ENCODE measurements at places on chromosomes 7 and 10.

DNA sequence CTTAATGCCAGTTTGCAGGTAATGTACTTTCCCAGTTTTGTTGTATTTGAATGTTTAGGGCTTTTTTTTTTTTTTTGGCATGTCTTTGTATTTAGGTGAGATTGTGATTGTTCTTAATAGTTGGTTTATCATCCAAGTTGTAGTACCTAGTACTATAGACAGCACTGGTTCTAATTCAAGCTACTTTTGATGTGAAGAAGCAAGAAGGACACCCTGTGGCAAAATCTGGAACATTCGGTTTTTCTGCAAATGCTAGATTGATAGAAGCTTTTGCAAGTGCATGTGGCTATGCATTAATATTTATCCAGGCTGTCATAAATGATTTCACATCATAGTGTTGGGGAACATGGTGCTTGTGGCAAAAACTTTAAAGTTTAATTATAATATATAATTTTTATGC lies 248.9 kb downstream of the FOXP2 start:
- no peak for DNase-seq

- DNase-seq, result no peak
Observed at GRCh38 chr7:147547252-147547897, 1043.2 kb upstream of the C7orf33 start.

GRCh38 chr10:76582531-76582930 lies 1055.1 kb downstream of the KCNMA1 start:
- DNase-seq, result no peak

DNA sequence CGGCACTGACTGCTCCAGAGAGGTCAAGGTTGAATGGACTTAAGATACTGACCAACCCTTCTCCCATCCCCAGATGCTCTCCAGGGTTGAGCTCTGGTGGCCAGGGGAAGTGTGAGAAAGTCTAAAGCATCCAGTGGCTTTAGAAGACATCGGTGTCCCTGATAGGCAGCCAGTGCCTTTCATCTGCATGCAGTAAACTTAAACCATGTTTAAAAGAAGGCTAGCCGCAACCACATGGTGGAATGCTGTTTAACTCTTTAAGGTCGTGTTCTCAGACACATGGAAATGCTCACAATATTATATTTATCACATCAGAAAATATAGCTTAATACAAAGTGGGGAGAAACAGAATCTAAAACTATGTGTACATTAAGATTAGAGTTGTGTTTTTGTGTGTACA lies 137.0 kb downstream of the CNNM2 start:
- DNase-seq, result no peak

DNA sequence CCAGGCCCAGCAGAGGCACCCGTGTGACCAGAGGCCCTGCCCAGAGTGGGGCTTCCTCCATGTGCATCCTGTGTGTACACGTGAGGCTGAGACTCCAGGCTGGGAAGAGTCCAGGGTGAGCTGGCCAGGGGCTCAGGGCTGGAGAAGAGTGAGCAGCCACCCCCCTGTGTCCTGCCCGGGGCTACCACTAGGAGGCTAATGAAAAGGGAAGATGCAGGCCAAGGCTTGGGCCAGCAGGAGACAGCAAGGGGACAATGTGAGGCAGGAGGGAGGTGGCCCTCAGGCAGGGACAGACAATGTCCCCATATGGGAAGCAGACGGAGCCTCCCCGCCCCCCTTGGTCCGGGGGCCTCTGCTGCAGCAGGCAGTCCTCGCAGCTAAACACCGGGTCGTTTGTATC lies 102.0 kb downstream of the HIF1AN start:
- no peak for DNase-seq

DNA sequence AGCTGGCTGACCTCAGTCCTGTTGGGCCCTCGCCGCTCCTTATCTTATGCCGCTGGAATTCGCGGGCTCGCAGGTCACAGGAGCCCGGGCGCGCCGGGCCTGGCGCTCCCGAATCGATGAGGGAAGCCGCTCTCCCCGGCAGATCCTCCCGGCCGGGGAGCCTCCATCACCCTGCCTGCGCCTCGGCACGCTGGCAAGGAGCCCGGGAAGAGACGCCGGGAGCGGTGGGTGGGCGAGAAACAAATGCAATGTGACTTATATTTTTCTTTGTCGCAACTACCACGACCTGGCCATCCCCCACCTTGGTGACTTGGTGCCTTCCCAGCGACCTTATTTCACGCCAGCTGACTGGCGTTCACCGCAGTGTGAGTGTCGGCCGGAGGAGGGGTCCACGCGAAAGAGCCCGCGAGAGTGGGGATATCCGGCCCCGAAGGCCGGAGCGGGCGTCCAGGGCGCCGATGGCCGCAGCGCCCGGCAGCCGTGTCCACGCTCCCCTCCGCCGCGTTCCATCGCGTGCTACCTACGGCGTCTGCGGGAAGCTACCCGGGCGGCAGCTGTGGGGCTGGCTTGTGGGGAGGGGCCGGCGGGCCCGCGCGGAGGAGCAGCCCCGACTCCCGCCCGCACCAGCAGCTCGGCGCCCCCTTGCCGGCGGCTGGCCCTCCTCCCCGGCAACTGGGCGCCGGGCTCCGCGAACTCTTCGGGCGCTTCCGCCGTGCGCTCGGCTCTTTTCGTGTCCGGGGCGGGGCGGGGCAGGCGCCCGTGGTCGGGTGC lies 494 bp upstream of the BMPR1A start:
- DNase-seq, result peak; percentile 71

DNA sequence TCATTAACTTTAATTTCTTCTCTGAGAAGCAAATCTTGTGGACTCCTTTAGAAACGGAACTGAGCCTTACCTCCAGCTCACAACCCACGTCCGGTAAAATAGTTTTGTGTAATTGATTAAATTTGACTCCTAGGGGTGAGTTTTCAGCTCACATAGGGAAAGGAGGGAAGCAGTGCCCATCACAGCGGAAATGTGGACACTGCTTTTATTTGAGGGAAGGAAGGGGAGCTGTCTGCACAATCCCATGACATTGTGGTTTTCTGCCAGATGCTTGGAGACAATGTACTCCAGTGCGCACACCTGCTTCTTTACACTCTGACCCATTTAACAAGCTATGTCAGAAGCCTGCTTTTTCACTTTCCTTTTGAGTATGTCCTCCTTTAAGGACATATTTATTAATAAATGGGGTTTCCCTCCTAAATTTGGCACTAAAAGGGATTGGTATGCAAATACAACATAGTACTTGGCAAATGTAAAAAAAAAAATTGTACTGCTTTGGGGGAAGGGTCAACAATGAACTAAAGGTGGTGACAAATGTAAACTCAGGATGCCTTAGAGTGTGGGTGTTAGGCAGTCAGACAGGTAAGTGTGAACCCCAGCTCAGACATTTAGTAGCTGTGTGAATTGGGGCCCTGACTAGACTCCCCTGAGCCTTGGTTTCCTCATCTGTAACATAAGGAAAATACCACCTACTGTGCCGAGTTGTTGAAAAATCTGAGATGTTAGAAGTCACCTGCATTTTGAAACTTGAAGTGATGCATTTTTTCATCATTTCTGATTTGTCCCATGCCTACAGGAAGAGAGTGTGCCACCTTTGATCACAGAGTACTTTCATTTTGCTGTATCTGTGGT lies 90.2 kb upstream of the KLF6 start:
- DNase-seq, result no peak

- no peak for DNase-seq
Observed at GRCh38 chr7:80614851-80615271, 23.6 kb upstream of the CD36 start.

DNA sequence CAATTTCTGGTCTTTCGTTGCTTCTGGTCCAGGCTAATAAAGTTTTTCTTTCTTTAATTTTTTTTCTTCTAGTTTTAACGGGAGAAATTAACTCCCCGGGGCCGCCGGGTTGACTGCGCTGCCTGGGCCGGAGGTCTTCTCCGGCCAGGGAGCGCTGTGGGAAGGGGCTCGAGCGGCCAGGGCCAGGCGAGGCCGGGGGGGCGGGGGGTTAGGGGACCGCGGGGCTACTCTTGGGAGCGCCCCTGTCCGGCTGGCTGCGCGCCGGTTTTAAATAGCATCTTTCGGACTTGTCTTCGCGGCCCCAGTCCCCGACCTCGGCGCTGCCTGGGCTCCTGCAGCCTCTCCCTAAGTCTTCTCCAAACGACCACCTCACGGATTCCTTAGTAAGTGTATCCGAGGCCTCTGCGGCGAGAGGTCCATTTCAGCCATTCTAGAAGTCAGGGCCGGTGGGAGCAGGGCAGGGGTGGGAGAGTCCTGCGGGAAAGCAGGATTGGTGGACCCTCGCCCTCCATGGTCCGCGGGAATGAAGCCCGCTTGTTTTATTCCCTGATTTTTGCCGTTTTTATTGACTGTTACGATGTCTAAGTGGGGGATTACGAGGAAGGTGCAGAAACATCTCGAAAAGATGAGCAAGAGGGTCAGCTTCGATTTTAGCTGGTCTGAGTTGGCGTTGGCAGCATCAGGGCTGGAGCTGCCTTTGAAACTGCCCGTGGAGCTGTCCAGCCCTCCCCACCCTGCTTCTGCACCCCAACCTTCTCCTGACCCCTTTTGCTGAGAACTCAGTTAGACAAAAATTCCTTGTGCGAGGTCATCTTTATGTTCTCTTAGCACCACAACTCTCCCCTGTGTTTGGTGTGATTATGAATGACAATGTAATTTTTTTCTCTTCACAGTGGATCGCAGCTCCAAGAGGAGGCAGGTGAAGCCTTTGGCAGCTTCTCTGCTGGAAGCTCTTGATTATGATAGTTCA lies 555 bp downstream of the PHF14 start:
- DNase-seq, result peak; percentile 7

DNA sequence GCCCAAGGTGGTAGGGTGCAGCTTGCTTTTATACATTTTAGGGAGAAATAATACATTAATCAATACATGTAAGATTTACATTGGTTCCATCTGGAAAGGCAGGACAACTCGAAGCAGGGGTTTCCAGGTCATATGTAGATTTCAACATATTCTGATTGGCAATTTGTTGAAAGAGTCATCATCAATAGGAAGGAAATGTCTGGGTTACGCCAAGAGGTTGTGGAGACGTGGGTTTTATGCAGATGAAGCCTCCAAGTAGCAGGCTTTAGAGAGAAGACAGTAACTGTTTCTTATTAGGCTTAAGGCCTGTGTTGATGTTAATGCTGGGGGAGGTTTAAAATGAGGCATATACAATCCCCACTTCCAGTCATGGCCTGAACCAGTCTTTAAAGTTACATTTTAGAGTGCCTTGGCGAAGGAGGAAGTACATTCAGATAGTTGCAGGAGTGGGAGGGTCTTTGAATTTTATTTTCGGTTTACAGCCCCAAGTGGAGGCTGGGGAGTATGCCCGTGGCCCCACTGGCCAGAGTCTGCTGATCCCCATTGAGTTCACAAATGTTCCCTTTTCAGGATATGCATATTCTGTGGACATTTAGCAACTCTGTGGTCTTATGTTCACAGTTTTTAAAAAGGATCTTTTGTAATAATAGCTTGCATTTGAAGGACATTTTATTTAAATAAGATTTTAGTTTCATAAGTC lies 166.0 kb upstream of the GDF10 start:
- no peak for DNase-seq

DNA sequence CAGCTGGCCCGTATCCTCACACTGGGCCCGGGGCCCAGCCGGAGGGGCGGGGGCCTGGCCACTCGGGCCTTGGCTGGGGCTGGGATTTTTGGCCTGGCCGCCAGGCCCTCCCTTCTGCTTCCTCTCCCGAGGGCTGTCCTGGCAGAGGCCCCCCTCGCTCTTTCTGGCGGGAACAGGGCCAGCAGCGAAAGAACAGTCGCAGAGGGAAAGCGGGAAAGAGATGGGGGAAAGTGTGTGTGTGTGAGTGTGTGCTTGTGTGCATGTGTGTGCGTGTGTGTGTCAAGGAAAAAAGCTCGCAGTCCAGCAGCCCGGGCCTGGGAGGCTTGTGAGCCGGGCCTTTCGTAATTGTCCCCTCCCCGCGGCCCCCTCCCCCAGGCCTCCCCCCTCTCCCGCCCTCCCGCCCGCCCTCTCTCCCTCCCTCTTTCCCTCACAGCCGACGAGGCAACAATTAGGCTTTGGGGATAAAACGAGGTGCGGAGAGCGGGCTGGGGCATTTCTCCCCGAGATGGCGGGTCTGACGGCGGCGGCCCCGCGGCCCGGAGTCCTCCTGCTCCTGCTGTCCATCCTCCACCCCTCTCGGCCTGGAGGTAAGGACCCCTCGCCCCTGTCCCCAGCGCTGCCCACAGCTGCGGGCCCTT lies at the start of gene ELN:
Gene ELN (plus strand): TSS at position 491 of the 638 bp plus-strand sequence. CDS start 15 bp downstream, at position 506.
- DNase-seq, result no peak

DNA sequence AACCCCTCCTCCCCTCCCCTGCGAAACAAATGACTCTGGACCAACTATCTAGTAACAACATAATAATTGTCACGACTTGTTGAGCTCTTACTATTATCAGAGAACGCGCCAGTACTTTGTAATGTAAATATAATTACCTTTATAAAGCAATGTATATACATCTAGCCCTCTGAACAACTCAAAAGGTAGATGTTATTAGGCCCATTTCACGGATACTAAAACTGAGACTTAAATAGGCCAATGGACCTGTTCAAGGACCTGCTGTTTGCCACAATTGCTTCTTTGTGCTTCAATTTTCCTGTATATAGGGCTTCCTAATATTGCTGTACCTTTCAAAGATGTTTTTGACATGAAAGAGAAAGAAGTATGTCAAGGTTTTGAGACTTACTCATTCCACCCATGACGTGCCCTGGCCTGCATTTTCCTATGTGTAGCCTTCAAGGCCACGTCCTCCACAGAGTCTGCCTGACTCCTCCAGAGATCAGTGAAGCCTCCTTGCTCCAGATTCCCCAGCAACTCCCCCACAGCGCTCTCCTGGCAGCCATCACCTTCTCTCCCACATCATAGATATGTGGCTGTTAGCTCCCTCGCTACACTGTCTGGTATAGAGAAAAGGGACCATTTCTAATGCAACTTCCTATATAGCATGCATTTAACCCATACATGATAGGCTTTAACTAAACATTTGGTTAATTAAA lies 156.6 kb downstream of the SKIDA1 start:
- DNase-seq, result no peak

GRCh38 chr10:103677486-103678177 lies 177.7 kb downstream of the SH3PXD2A start:
- DNase-seq, result no peak

GRCh38 chr10:117166418-117167345 lies 28.6 kb upstream of the VAX1 start:
- no peak for DNase-seq

- no peak for DNase-seq
Observed at GRCh38 chr10:64007157-64007556, 486.0 kb downstream of the REEP3 start.

- no peak for DNase-seq
Observed at GRCh38 chr10:37403776-37404175, 278.4 kb downstream of the ANKRD30A start.

- DNase-seq, result no peak
Observed at GRCh38 chr10:15146366-15146765, 22.1 kb downstream of the NMT2 start.

DNA sequence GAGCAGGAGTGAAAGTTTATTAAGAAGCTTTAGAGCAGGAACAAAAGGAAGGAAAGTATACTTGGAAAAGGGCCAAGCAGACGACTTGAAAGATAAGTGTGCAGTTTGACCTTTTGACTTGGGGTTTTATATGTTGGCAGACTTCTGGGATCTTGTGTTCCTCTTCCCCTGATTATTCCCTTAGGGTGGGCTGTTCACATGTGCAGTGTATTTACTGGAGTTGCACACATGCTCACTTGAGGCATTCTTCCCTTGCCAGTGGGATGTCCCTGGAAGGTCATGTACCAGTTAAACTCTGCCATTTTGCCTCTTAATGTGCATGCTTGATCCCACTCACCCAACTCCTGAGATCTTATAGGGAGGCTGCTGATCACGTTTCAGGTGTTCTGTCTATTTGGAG lies 23.4 kb upstream of the ARHGAP12 start:
- no peak for DNase-seq
